ENCODE measurements at places on chromosomes 3 and 15.

- no peak for DNase-seq
These were observed 318.6 kb upstream of the LRRFIP2 start for GRCh38 chr3:37492977-37493471.

DNA sequence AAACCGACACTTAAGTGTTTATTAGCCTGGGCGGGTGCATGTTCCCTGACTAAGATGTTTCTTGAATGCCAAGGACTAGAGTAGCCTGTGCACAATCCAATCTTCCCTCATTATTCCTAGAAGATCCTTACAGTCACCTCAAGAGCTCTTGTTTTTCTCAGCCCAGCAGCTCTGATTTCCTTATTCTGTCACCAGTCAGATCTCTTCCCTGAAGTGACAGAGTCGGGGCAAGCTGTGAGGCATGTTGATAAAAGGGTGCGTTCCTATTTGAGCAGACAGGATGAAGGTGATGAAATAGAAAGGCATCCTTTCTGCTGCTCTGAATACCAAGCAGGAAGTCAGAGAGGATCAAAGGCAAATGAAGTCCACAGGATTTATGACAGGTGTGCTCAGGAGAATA is 125.6 kb upstream of the MCTP2 start:
- DNase-seq: no peak

DNA sequence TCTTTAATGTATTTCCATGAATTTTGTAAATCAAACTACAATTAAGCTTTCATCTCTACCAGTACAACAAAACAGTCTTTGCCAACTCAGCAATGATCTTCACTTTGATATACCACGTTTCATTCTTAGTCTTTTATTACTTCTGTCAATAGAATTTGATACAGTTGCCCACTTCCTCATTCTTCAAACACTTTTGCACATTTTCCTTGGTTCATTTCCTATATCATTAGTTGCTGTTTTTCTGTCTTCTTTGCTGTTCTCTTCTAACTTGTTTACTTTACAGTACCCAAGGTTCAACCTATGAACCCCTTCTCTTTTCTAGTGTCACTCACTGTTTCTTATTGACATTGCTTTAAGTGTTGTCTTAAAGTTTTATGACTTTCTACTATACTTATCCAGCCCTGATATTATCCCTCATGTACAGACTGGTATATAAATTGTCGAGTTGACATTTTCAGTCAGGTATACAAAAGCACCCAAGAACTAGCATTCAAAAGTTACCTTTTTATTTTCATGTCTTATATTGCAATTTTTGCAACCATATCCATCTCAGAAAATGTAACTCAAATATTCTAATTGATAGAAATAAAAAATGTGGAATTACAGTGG is 903.1 kb downstream of the NSUN3 start:
- DNase-seq: no peak

DNA sequence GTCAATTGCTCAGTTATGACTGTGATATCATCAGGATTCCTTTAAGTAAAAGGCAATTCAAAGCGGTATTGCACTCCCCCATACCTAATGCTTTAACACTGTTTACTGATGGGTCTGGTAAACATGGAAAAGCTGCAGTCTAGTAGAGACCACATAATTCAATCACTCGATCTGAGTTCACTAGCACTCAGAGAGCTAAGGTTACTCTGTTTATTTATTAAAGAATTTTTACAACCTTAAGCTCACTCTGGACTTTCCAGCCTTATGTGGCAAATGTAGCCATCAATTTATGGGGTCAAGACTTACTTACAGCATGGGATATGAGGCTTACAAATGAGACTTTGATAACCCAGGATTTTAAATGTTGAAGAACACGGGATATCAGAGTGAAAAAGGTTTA is 18.4 kb upstream of the CCR2 start:
- no peak for DNase-seq

- DNase-seq: no peak
These were observed 67.8 kb downstream of the GPR176 start for GRCh38 chr15:39852250-39852649.

- DNase-seq: no peak
These were observed 4.3 kb downstream of the PLEKHO2 start for GRCh38 chr15:64845831-64846595.

- DNase-seq: no peak
These were observed 61.6 kb downstream of the MAP4 start for GRCh38 chr3:47954567-47954966.

- DNase-seq: no peak
These were observed 378.3 kb downstream of the CNTN4 start for GRCh38 chr3:2476996-2477395.

GRCh38 chr3:66778777-66779176 is 219.3 kb upstream of the KBTBD8 start:
- DNase-seq: no peak

GRCh38 chr15:42104095-42104891 is 9.9 kb upstream of the PLA2G4D start:
- no peak for DNase-seq

GRCh38 chr3:175108613-175109151 is 249.5 kb downstream of the NAALADL2 start:
- no peak for DNase-seq

- DNase-seq: no peak
These were observed 729.7 kb downstream of the ROBO1 start for GRCh38 chr3:79038057-79038456.

DNA sequence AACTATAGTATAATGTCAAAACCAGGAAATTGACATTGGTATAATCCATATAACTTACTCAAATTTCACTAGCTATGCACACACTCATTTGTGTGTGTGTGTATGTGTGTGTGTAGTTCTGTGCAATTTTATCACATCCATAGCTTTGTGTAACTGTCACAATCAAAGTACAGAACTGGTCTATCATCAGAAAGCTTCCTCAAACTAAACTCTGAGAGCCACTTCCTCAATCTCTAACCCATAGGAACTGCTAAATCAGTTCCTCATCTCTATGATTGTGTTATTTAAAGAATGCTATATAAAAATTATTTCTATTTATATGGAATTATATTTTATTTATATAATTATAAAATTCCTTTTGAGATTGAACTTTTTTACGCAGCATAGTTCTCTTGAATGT is 18.1 kb downstream of the LNP1 start:
- DNase-seq: no peak

- DNase-seq: no peak
These were observed 22.0 kb downstream of the GPR15 start for GRCh38 chr3:98553753-98554152.

- no peak for DNase-seq
These were observed 51.2 kb downstream of the MCTP2 start for GRCh38 chr15:94282269-94283250.

GRCh38 chr3:32972482-32973146 is 21.2 kb downstream of the CCR4 start:
- no peak for DNase-seq
